ENCODE measurements at places on chromosomes 2 and 18. TPM values are rescaled to one million over a fixed set of nuclear protein-coding genes. Genes with fewer than 3 reads are reported as not detected.

The WBP1 gene
- total RNA-seq: 55.7 TPM

The FBXO11 gene
- 14.9 TPM for total RNA-seq

The CLASP1 gene
- 40.6 TPM for total RNA-seq

The SLC4A5 gene
- not detected for total RNA-seq

The GCKR gene
- total RNA-seq: not detected

The ASXL3 gene
- total RNA-seq: not detected

The EGR4 gene
- not detected for total RNA-seq

The ALKAL2 gene
- not detected for total RNA-seq

The LAMA1 gene
- 1.6 TPM for total RNA-seq

The ALPG gene
- total RNA-seq: not detected

The UGT1A4 gene
- total RNA-seq: not detected

The IL1RL1 gene
- total RNA-seq: not detected
